Fibroblast of skin of left quadriceps (primary cell): ENCODE measurements at places on chromosomes 4 and X.

DNA sequence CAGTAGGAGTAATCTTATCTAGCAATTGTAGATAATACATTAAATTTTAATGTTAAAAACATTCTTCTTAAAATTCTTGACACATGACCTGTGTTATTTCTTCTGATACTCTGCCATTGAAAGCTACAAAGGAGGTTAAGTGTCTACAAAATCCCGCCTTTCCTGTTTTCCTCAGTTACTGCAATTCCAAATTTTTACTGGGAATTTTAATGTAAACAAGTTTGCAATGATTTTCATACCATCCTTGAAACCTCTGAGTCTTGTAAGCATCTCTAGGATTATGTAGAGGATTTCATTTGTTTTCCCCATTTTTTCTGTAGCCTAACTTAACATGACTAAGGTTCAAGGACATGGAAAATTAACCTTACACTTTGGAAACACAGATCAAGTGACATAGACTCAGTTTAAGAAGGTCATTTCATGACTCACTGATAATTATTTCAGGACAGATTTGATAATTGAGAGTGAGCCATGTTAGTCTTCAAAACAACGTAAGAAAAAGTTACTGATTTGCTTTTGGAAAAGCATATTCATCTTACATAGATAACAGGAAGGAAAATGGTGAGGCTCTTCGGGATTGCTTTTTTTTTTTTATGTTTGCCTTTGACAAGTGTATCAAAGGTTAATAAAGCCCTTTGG is 39.6 kb upstream of the PDLIM5 start:
- DNase-seq = no peak

- DNase-seq = no peak
Measured at GRCh38 chr4:145626623-145626982, 7.4 kb downstream of the MMAA start.

- no peak for DNase-seq
Measured at GRCh38 chrX:109773374-109773773, 40.3 kb upstream of the ACSL4 start.

- no peak for DNase-seq
Measured at GRCh38 chrX:45592101-45592500, 391.4 kb upstream of the DIPK2B start.

DNA sequence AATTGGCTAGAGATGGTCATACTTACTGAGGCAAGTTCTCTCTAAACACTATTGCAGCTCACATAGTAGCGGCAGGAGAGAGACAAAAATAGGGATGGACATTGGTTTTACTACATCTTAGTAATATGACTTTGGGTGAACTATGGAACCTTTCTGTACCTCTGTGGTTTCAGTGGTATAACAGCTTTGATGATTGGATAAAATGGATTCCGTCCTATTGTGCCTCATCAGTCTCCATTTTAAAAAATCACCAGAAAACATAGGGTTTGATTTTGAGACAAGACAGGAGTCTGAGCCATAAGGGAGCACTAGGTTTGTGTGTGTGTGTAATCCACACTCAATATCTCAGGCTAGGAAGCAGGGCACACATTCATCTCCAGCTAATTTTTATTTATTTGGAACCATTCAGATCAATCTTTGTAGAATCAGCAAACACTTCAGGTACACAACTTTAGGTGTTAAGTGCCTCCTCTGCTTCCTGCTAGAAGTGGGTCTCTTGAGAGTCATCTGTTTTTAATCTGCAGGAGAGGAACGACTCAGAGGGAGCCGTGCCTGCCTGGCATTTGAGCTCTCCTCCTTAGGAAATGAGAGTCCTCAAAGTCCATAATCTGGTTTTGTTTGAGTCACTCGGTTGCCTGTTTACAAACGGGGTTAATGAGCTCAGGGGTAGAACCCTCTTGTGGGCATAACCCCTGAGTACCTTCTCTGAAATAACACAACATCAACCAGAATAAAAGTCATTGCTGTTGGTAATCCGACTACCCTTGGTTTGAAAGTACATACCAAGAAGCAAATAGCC is 238.5 kb upstream of the BOD1L1 start:
- no peak for DNase-seq

- DNase-seq = no peak
Measured at GRCh38 chrX:11611161-11611560, 54.6 kb downstream of the ARHGAP6 start.

DNA sequence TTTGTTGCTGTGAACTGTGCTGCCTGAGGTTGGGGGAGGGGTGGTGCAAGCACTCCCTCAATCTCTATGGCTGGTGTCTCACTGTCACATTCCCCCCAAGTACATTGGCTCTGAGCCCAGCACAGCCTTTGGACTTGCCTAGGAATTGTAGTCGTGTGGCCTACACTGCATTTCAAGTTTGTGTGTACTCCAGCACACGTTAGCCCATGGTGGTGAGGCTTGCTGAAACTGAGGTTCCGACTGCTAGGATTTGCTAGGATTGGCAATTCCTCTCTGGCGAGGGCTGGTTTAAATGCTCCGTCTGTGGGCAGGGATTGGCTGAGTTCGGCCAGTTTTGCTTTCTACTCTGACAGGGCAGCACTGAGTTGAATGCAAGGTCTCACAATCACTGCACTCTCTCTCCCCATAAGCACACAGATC is 121.7 kb upstream of the CXXC4 start:
- no peak for DNase-seq

- DNase-seq = no peak
Measured at GRCh38 chr4:53994382-53995102, 69.9 kb downstream of the CHIC2 start.

- DNase-seq = peak; percentile 82
Measured at GRCh38 chr4:40333921-40334352, 1.2 kb upstream of the CHRNA9 start.

DNA sequence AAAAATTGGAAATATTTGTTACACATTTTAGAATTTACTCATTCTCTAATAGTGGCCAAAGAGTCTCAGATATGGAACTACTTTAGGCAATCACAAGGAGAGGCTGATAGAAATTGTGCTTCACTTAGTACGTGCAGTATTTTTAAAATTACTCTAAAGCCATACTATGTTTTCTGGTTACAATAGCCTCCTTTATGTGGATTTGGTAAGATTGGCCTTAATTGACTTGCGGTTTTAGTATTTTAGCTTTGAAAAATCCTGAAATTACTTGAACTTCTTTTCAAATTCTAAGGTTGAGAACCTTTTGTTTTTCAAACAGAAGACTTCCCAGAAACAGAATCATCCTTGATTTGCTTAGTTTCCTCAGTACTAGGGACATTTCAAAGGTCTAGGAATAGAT is 215.2 kb downstream of the SLC4A4 start:
- DNase-seq = no peak

DNA sequence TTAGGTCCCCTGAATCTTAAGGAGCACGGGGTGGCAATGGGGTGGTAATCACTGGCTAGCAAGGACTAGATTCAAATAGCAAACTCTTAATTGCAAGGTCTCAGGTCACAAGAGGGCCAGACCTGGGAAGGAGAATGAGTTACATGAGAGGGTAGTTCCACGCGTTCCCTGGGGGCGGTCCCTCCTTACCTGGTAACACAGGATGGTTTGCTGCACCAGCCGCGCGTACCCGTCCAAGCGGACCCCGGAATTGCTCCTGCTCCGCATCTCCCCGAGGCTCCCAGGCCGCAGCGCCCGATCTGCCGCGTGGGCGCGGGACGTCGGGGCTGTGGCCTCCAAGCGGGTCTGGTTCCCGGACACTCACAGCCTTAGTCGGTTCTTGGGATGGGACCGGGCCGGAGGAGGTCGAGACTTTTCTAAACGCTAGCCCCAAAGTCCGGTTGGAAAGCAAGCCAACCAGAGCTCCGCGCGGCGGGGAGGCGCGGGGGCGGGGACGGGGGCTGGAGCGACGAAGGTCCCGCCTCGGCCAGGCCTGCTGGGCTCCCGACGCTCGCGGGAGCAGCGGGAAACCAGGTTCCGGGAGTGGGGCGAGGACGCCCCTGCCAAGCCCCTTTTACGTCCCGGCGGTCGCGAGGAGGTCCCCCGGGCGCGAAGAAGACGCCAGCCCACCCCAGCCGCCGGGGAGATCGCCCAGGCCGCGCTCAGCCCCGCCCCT is at the start of gene PHKA2:
Gene PHKA2 (minus strand): TSS at position 449 of the 715 bp plus-strand sequence. CDS start 182 bp downstream, at position 267.
- DNase-seq = no peak
